SK-MEL-5 (cell line): ENCODE measurements at places on chromosomes 7 and 10.

DNA sequence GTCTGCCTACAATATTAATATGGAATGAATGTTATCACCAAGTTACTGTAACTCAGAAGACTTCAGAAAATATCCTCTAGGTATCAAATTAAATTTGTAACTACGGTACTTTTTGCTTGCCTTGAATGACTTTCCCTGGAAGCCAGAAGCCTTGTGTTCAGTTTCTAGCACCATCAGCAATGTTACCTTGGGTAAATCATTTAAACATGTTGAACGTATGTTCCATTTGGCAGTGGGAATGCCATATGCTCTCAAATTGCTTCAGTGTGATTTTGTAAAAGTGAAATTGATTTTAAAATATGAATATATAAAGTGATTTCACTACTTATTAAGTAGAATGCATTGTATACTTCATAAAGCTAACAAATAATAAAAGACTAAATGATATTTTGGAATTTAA is 11.2 kb downstream of the RPA3 start:
- no peak for DNase-seq

- no peak for DNase-seq
Observed at GRCh38 chr10:3476640-3477448, 304.3 kb upstream of the PITRM1 start.

DNA sequence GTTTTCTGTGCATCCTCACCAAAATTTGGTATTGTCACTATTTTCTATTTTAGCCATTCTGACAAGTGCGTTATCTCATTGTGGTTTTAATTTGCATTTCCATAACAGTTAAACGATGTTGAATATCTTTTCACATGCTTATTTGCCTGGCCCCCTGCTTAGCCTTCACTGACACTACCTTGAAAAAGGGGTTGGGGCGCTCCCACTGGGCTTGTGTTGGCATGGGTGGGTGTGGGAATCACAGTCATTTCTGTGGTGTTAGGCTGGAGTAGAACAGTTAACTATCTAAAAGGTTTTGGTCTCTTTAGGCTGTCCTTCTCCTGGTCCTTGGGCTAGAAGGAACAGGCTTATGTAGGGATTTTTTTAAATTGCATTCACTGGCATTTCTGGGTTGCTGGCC is 72.2 kb upstream of the TMEM140 start:
- no peak for DNase-seq

DNA sequence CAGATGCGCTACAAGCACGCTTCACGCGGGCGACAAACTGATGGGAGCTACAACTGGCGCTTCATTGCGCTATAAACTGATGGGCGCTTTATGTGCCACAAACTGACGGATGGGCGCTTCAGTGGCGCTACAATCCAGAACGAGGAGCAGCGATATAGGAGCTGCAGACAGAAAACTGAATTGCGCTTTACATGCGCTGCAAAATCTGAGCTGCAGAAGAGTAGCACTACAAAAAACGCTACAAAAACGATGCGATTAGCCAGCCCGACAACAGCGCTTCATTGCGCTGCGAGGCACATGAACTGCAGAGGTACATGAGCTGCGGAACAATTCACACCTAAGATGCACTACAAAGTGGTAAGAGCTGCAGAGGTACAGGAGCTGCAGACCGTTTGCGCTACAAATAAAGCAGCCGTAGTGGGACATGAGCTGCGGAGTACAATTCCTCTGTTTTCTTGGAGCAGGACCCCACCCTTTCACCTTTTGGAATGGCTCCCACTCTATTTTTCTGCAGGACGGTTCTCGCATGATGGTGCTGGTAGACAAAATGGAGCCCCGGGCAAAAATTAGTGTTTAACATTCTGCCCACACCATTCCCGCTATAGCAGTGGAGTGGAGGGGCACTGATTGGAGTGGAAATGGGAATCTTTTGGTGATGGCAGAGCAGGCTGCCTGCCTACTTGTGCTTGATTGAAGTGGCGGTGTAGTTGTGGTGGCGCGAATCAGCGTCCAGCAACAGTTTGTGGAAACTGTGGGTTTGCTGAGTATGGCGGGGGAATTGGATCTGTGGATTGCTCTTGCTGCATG is 1.2 kb upstream of the SGCE start:
- DNase-seq, result peak; percentile 55

DNA sequence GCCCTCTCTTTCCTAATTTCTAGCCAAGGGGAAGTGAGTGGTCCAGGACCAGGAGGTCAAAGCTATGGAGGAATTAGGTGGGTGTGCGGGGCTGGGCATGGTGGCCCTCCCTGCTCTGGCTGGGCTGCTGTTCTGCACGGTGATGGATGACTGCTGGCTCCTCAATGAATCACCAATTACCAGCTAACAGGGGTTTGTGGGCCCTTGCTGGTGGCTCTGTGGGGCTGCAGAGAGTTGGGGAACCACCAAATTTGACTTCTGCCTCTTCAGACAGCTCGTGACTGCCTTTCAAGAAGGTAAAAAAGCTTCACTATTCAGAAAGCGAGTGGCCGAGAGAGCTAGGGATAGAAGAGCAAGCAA is 35.0 kb upstream of the HABP2 start:
- no peak for DNase-seq

DNA sequence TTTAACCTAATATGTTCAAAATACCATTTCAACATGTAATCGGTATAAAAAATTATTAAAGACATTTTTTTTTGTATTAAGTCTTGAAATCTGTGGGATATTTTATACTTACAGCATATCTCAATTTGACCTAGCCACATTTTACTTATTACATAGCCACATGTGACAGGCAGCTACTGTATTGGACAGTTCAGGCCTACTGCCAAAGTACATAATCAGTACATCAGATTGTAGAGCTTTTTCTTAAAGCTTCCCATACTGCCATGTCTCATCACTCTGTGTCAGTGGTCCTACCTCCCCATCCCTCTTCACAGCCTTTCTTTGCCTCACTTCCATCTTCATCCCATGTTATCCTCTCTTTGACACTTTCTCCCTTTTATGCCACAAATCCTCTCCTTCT is 43.0 kb downstream of the LOXL4 start:
- DNase-seq, result no peak

DNA sequence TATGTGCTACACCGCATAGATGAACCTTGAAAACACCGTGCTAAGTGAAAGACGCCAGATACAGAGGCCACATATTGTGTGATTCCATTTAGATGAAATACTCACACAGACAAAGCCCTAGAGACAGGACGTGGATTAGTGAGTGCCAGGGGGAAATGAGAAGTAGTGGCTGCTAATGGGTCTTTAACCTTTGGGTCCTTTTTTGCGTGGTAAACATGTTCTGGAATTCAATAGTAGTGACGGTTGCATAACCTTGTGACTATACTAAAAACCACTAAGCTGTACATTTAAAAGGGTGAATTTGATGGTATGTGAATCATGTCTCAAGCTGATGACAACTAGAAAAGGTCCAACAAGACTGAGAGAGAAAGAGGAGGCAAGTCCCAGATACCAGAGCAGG is 15.6 kb downstream of the SMKR1 start:
- DNase-seq, result no peak

- DNase-seq, result no peak
Observed at GRCh38 chr7:5870311-5870710, 10.3 kb upstream of the OCM start.
